Upper lobe of right lung (tissue), 1 donor: ENCODE measurements at places on chromosomes 6 and 20. TPM values are rescaled to one million over a fixed set of nuclear protein-coding genes. Genes with fewer than 3 reads are reported as not detected.

- no peak for DNase-seq
Observed at GRCh38 chr20:32991792-32992641, 12.2 kb downstream of the SUN5 start.

DNA sequence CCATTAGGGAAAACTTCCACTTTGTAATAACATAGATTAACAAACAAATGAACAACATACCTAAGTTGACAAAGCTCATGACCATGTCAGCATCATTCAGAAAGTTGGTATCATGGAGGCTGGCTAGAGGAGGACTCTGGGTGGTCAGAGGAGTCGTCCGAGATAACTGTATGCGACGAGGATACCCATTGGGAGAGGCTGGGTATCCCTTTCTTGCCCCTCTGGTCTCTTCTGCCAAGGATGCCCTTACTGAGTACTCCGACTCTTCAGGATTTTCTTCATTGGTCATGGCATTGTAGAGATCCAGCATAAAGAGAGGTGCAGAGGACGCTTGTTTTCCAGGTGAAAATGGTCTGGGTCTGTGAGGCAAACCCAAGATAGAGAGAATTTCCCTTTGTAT, 1.1 kb downstream of the BMP5 start:
- no peak for DNase-seq

HTR1E gene
- total RNA-seq = not detected

SCAND1 gene
- 56.2 TPM for total RNA-seq

FOXF2 gene
- 15.7 TPM for total RNA-seq
